ENCODE measurements at places on chromosomes 12 and 14.

DNA sequence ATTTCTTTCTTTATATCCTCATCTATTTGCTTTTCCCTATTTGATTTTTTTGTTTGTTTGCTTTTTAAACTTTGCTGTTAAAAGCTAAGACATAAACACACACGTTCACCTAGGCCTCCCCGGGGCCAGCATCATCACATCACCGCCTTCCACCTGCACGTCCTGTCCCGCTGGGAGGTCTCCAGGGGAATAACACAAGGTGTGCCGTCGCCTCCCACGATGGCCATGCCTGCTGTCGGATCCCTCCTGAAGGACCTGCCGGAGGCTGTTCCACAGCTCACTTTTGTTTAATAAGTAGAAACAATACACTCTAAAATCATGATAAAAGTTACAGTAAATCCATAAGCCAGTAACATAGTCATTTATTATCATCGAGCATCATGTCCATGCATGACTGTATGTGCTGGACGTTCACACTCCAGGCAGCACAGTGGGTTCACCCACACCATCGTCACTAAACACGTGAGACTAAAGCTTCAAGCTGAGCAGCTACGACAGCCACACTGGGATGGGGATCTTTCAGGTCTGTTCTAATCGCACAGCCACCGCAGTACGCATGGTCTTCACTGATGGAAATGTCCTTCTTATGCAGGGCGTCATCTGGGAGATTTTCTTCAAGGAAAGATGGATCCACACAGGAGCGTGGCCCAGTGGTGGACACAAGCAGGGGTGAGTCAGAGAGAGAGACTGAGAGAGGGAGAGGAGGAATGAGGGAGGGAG lies 3.6 kb downstream of the RIMBP2 start:
- DNase-seq: no peak

GRCh38 chr14:76918256-76918781 lies 92.1 kb downstream of the LRRC74A start:
- peak; percentile 32 for DNase-seq

- DNase-seq: no peak
Measured at GRCh38 chr12:54352022-54352531, 12.2 kb downstream of the GPR84 start.

GRCh38 chr12:114371250-114371649 lies 34.7 kb downstream of the TBX5 start:
- no peak for DNase-seq

GRCh38 chr12:89280833-89281538 lies 71.3 kb downstream of the DUSP6 start:
- DNase-seq: no peak

DNA sequence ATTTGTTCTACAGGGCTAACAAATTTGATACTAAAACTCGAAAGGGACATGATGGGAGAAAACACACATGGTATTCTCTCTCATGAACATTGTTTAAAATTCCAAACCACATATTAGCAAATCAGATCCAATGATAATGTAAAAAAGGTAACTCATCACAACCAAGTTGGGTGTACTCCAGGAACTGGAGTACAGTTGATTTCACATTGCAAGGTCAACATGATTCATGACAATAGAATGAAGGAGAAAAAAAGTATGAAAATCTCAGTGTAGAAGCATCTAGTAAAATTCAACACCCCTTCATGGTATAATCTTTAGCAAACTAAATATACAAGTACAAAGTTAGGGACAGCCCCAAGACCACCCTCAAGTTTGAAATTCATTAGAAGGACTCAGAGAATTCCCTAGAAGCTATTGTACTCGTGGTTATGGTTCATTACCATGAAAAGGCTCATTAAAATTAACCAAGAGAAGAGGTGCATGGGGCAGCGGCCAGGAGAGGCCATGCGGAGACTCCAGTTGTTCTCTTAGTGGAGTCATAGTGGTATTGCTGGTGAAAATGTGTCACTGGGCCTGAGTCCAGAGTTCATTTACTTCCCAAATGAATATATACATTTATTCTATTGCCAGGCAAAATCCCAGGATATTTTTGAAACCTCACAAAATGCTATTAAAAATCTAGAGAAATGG lies 3.1 kb upstream of the CDCA4 start:
- DNase-seq: peak; percentile 88

DNA sequence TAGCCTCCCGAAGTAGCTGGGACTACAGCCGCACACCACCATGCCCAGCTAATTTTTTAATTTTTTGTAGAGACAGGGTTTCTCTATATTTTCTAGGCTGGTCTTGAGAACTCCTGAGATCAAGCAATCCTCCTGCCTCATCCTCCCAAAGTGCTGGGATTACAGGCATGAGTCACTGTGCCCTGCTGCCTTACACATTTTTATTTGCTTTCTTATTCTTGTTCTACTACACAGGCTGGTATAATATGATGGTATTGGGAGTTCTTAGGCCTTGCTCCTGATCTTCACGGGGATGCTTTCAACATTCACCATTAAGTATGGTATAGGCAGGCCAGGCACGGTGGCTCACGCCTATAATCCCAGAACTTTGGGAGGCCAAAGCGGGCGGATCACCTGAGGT lies 21.2 kb downstream of the DGLUCY start:
- no peak for DNase-seq

- no peak for DNase-seq
Measured at GRCh38 chr12:54611715-54612149, 23.0 kb downstream of the LACRT start.

DNA sequence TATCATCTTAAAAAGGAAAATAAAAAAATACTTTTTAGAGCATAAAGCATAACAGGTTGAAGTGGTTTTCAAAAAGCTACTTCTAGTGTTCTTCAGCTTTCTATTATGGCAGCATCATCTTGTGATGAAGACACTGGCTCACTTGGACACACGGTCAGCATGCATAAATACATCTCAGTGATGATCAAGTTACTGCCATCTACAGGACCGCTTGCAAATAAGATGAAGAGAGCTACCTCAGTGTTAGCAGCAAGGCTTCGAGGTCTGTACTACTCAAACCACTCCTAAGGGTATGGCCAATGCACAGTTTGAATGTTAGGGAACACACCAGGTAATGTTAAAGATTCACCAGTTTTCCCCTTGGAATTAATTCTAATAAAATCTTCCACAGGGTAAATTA lies 58.8 kb downstream of the GALC start:
- DNase-seq: no peak

DNA sequence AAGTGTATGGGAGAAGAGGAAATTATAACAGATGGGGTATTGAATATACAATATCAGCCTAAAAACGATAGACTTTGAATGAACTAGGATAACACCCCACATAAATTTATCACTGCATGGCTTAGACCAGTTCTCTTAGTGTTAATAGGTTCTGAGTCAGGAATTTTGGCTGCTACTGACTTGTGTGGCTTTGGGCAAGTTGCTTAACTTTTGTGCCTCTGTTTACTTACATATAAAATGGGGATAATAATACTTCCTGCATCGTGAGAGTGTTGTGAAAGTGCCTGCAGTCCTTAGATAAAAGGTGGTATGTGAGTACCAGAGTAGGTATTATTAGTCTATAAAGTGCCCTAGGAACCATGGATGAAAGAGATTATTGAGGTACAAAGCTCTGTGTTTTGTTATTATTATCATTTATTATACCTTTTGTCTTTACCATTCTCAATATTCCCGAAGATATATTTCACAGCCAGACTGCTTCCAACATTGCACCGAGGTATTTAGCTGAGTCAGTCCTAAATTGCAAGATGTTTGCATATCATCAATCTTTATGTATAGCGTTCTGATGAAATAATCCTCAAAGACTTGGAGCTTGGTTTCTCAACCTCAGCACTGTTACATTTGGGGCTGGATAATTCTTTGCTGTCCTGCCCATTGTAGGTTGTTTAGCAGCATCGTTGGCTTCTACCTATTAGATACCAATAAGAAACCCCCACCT lies 2.3 kb upstream of the PAWR start:
- peak; percentile 35 for DNase-seq

- no peak for DNase-seq
Measured at GRCh38 chr12:20268121-20268732, 100.1 kb upstream of the PDE3A start.

- DNase-seq: no peak
Measured at GRCh38 chr12:51482929-51483697, 58.5 kb downstream of the SLC4A8 start.

DNA sequence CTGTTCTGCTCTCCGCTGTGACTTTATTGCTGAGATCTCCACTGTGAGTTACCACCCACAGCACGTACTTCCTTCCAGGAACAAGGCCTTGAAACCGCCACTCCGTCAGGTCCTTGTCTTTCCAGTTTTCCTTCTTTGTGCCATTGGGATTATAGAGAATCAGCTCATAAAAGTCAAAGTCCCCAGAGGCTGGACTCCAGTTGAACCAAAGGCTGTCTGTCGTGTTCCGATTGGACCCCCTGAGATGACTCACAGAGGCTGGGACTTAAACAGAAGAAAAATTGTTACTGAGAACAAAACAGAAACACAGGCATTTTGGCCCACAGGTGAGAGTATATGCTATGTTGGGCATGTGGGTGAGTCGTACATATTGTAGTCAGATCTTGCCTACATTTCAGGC lies 76.6 kb downstream of the PTPRB start:
- DNase-seq: no peak

DNA sequence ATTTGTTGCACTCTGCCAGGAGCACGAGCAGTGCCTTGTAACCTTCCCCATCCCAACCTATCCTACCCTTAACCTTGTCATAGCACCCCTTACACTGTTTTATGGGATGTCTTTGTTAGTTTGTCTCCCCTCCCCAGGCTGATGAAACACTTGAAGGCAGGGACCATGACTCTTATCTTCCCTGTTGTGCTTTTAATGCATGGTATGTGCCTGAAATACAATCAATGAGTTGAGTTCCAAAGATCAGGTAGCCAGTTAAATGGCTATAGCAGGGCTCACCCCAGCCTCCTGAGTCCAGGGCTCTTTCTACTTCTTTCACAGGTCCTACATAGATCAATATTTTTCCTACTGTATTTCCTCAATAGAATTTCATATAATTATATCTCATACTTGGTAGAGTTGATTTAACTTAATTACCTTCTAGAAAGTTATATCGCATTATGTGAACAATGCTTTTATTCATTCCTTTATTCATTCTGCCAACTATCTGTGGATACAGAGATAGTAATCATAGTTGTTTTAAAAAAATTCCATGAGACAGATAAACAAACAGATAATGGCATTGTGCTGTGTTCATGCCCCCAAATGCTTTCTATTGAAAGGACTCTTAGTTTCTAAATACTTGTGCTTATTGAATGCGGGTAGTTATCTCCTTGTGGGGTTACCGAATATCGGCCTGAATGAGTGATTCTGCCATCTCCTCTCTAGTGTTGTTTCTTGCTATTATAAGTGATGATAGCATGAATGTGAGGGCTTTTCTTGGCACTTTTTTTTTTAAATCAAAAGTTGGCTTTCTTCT lies 347.4 kb downstream of the NPAS3 start:
- no peak for DNase-seq

- no peak for DNase-seq
Measured at GRCh38 chr12:88556213-88556774, 24.0 kb downstream of the KITLG start.

DNA sequence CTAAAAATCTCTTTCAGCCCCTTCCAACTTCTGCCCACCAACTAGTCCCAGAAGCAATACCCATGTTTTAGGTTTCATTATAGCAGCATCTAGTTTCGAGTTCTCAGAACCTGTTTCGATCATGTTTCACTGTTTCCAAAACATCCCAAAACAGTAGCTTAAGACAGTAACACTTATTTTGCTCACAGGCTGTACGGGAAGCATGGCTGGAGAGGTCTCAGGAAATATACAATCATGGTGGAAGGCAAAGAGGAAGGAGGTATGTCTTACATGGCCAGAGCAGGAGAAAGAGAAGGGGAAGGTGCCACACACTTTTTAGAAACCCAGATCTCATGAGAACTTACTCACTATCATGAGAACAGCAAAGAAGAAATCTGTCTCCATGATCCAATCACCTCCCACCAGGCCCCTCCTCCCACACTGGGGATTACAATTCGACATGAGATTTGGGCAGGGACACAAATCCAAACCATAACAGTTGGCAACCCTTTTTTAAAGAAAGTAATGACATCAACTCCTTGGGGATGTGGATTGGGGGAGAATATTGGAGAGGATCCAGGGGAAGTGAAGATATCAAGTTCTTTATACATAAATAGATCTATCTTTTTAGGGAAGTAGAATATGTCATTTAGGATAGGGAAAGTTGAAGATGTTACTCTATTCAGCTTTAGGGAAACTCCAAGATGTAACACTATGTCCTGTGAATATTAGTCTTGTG lies 269.9 kb upstream of the PLEKHG7 start:
- no peak for DNase-seq

- DNase-seq: no peak
Measured at GRCh38 chr12:100820314-100820713, 25.7 kb downstream of the ANO4 start.

Measured in ACHN (cell line).